ENCODE measurements at places on chromosomes 1 and 21.

DNA sequence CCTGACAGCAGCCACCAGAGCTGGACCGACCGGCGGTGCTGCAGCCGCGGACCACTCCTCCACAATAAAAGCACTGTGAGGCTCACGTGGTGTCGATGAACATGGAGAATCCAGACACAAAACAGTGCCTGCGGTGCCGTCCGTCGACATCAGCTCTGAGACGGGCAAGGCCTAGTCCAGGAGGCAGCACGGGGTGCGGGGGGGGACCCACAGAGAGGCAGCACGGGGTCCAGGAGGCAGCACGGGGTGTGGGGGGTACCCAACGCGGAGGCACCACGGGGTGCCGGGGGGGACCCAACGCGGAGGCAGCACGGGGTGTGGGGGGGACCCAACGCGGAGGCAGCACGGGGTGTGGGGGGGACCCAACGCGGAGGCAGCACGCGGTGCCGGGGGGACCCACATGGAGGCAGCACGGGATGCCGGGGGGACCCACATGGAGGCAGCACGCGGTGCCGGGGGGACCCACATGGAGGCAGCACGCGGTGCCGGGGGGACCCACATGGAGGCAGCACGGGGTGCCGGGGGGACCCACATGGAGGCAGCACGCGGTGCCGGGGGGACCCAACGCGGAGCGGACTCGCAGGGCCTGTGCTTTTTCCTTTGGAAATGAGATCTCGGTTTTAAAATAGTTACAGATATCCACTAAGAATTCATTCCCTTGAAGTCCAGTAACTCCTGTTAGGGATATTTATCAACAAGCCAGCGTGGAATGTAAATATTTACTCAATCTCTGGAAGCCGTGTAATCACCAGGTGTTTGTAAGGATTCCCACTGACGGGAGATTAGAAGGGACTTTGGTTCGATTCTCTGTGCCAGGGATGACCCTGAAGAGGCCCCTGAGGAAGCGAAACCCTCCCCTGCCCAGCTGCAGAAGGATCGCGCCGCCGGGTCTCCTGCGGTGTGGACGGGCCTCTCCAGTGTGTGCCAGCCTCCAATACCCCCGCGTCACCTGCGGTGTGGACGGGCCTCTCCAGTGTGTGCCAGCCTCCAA lies 52.1 kb downstream of the COL6A1 start:
- DNase-seq: no peak

- no peak for DNase-seq
These were observed 154.4 kb downstream of the ZSCAN20 start for GRCh38 chr1:33626801-33627200.

- DNase-seq: no peak
These were observed 6.6 kb downstream of the H6PD start for GRCh38 chr1:9240914-9241820.

GRCh38 chr1:64229307-64229706 lies 25.9 kb downstream of the UBE2U start:
- DNase-seq: no peak

DNA sequence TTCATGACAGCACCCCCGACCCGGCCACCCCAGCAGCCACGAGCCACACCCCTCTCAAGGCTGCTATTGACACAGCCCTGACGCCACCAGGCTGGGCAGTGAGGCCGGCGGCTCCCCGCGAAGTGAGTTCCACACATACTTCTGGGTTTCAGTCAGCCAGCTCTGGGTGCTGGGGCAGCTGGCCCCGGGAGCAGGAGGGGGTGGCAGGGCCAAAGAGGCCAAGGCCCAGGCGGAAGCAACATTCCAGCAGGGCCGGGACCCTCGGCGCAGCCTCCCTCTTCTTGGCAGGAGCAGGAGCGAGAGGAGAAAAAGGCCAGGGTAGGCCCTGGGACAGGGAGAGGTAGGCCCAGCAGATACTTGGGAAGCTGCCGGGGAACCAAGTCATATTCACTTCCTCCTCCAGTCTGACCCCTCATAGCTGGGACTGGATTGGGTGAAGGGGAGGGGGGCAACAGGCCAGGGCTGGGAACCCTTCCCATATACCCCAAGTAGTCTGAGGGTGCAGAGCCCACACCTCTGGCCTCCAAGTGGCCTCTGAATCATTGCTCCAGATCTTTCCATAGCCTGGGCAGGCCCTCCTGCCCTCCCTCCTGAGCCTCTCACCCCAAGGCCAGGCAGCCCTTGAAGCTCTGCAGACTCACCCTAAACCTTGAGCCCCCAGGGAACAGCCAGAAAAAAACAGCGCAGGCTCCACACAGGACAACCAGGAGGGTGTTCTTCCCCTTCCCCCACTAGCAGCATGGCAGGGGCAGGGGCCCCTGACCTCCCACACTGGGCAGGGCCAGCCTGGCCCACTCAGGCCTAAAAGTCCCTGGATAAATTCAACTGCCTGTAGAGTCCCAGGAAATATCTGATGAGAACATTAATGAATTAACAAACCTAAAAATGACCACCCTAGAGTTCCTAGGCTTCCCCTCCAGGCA lies 5.7 kb downstream of the HSPG2 start:
- DNase-seq: peak; percentile 86

- DNase-seq: no peak
These were observed 5.6 kb upstream of the SMIM11 start for GRCh38 chr21:34369741-34370140.

DNA sequence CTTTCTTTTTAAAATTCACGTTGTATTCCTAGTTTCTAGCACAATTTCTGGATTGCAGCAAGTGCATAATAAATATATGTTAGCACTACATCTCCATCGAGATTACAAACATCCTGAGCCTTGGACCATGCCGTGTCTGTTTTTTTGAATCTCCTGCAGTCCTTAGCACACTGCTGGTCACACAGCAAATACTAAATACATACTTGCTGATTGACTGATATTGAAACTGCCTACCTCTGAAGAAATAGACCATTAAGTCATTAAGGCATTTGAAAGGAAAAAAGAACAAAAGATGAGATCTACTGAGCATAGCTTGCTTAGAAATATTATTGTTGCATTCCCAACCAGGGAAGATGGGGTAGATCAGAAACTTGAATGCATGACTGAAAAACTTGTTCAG lies 369.1 kb downstream of the PTBP2 start:
- DNase-seq: no peak

DNA sequence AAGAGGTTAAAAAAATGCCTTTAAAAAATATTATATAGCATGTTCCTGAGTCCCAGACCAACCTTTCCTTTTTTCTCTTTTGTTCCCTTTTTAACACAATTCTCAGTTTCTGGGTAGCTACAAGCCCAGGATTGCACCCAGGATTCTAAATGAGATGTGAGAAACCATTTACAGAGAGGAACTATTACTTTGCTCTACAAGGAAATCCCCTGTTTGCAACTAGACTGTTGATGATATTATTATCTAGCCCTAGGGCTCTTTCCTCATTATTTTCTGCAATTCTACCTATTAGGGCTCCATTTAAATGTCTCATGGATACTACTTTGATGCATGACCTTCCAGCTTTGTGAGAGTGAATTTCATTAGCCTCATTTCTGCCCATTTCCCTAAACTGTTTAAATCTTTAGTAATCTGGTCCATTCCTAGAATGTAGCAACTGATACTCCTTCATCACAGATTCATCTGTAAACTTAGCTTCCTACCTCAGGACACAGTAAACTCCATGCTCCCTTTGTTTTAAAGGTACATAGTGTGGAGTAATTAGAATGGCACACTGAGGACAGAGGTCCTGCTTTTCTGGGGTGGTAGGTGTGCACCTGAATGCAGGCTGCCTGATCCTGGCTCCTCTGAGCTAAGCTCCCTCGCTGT lies 7.1 kb upstream of the KIF14 start:
- no peak for DNase-seq

- DNase-seq: no peak
These were observed 20.0 kb downstream of the ZNF678 start for GRCh38 chr1:227583354-227583753.

GRCh38 chr21:15197696-15198095 lies 132.9 kb upstream of the NRIP1 start:
- no peak for DNase-seq

- DNase-seq: peak; percentile 72
These were observed 9.9 kb upstream of the COG2 start for GRCh38 chr1:230632273-230632873.

GRCh38 chr21:34141373-34141772 lies 68.0 kb downstream of the MRPS6 start:
- no peak for DNase-seq

GRCh38 chr1:36238433-36238832 lies 14.2 kb downstream of the THRAP3 start:
- no peak for DNase-seq

- peak; percentile 83 for DNase-seq
These were observed 56.4 kb downstream of the DIP2A start for GRCh38 chr21:46515109-46515508.

DNA sequence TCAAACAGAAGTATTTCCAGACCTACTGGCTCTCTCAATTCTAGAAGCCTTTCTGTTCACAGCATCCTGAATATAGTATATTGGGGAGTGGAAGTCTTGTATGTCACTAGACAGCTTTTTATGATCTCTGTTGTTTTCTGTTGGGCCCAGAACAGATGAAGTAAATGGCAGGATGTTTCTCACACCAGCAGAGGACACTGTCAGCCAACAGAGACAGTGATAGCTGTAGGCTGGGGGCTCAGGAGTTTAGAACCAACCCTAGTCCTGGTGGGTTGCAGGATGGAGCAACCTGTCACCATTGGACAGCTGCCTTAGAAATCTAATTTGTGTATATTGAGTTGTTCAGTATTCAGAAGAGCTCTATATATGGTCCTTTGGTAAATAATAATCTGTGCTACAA lies 16.9 kb downstream of the AGO1 start:
- no peak for DNase-seq

DNA sequence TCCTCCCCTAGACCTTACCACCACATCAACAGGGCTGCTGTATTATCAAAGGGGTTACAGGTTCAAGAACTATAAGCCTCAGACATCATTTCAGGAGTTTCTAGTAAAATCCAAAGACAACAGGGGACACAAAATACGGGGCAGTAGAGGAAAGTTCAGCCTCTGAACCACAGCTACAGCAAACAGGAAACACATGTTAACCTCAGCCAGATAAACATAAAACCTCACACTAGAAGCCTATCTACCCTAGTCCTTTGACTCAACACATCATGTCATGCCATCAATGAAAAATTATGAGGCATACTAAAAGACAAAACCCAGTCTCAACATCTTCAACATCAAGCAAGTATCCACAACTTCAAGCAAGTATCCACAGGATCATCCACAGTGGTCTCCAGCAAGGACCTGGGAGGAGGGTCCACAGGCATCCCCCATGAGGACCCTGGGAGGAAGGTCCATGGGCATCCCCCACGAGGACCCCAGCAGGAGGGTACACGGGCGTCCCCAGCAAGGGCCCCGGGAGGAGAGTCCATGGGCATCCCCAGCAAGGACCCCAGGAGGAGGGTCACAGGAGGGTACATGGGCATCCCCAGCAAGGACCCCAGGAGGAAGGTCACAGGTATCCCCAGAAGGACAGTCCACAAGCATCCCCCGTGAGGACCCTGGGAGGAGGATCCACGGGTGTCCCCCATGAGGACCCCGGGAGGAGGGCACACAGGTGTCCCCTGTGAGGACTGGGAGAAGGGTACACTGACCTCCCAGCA lies 440.0 kb downstream of the MATN1 start:
- DNase-seq: no peak

GRCh38 chr1:54795841-54796468 lies 5.2 kb downstream of the TTC22 start:
- no peak for DNase-seq

Data from adrenal gland (tissue), 19 donors.